ENCODE measurements at places on chromosomes 13 and 19.
A peak's percentile ranks its signal among the peaks of the same experiment; 100 is the strongest.

DNA sequence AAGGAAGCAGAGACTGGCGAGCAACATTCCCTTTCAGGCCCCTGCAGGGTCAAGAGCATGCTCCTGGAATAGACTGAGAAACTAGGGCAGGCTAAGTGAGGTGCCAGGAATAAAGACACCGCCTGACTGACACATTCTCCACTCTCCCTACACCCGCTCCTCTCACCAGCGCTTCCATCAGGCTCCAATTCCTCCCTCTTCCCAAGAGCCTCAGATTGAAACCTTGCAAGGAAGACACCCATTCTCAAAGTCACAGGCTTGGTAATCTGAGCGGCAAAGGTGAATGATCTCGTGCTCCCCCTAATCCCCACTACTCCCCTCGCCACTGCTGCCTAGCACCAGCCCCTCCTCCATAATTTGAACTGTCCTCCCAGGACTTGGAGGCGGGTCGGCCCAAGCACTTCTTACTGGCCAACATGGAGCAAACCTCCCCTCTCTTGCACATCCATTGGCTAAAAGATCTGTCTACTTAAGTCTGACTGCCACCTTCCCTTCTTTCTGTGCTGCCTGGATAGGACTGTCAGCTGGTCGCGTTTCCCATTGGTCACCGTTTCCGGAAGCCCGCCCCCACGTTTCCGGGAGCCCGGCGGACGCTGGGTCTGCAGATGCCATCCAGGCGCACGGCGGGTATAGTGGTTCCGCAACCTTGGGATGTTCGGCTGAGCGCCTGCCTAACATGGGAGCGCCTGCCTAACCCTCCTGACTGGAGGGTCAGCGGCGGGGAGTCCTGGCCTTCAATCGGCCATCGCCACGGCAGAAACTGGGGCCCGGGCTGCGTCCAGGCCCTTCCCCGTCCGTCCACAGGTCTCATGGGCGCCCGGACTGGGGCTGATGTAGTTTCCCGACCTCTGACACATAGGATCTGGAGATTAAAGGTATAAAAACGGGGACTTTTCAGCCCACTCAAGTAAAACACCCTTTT lies 33.6 kb downstream of the ZNF383 start:
- peak; percentile 50 for DNase-seq

DNA sequence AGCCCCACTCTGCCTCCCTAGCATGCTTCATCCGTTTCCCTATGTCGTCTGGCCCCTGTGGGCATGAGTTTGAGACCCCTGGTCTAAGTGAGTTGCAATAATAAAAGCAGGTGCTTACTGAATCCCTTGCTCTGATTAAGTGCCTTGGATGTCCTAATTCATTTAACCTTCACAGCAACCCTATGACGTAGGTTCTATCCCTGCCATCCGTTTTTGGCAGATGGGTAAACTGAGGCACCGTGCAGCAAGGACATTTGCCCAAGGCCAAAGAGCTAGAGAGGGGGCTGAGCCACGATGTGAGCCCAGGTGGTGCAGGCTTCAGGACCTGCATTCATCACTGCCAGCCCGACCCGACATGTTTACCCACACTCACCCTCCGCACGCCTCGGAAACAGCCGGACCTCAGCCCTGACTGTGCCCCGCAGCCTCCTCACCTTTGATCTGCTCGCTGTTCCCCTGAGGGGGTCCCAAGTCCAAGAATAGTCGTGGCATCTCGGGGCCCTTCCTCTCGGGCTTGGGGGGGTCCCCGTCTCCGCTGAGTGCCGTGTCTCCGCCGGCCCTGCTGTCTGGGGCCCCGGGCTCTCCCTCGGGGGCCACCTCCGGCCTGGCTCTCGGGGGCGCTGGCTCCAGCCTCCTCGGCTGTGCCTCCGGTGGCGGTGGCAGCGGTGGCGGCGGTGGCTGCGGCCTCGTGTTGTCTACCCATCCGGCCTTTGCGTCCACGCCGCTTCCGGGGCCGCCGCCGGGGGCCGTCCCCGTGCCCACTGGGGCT lies 14.5 kb downstream of the LMTK3 start:
- DNase-seq: no peak

GRCh38 chr13:44648392-44649103 lies 72.4 kb upstream of the TSC22D1 start:
- DNase-seq: no peak

- no peak for DNase-seq
Observed at GRCh38 chr13:113106711-113107351, 1.2 kb downstream of the F7 start.

- no peak for DNase-seq
Observed at GRCh38 chr19:23482829-23483228, 87.6 kb upstream of the ZNF91 start.

Measured in activated naive CD4-positive, alpha-beta T cell treated with Interleukin-2 at 50 U/mL for 16 hours (primary cell).